ENCODE measurements at places on chromosomes 13 and 19.

GRCh38 chr13:28322256-28322905 lies 172.5 kb downstream of the FLT1 start:
- no peak for DNase-seq

- no peak for DNase-seq
Observed at GRCh38 chr19:9075064-9075949, 11.6 kb upstream of the OR1M1 start.

GRCh38 chr13:67048084-67048820 lies 181.9 kb downstream of the PCDH9 start:
- no peak for DNase-seq

DNA sequence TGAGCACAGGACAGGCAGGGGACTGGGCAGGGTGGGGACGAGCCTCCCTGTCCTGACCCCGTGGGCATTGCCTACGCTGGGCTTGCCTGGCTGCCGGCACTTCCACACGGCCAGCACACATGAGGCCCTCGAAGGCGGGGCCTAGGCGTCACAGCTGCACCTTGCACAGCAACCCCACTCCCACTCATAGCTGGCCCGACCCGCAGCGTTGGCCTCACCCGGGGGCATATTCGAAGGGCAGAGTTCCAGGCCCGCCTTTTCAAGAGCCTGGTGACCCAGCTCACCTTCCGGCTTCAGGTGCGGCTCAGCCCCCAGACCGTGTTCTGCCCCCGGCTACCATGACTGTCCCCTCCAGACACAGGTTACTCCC lies 16.9 kb upstream of the PROZ start:
- no peak for DNase-seq

DNA sequence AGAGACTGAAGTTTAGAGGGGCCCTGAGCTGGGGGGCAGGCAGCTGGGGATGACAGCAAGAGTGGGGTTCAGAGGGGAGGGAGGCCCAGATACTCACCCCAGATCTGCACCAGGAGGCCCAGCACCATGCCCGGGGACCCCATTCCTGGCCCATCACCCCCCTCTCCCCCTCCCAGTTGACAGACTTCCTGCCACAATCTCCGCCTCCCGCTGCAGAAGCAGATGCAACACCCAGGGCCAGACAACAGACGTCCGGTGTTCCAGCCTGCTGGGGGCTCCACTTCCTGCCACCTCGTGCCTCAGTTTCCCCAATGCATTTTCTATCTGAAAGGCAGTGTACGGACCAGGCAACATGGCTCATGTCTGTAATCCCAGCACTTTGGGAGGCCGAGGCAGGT lies at the start of gene TMIGD2:
Gene TMIGD2, minus strand, starts transcription at position 147 of the 398 bp plus-strand sequence. Its CDS starts 4 bp downstream, at position 143.
- peak; percentile 27 for DNase-seq

DNA sequence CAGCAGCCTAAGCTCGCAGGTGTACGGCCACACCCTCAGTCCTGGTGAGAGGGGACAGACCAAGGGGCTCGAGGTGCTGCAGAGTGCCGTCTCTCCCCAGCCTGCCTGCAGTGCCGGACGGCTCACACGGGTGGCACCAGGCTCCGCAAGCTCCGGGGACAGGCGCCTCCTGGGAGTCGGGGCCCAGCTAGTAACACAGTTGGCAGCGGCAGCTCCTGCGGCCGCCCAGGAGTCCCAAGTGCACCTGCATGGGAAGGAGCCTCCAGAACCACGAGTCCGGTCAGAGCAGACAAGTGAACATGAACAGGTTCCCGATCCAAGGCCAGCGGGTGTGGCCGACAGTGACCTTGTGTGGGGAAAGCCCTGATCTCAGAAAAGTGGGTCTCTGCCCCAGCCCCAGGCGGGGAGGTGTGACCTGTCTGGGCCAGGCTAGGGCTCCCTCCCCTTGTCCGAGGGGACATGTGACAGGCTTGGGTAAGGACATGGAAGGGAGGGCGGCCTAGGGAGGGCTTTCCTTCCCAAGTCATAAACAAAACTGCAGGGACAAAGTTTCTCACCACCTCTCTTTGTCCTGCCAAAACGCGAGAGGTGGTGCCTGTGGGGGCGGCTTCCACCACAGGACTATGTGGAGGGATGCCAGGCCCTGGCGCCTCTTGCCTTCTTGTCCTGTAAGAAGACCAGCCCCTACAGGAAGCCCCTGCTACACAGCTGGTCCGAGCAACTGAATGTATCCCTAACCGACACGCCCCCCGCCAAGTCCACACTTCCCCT lies 46.5 kb downstream of the MLLT1 start:
- no peak for DNase-seq

GRCh38 chr13:61180234-61180633 lies 235.4 kb downstream of the PCDH20 start:
- no peak for DNase-seq

Data from CD8-positive, alpha-beta T cell (primary cell).